ENCODE measurements at places on chromosomes 7 and 10.

- no peak for DNase-seq
These were observed 160.1 kb upstream of the TNS3 start for GRCh38 chr7:47741984-47742383.

DNA sequence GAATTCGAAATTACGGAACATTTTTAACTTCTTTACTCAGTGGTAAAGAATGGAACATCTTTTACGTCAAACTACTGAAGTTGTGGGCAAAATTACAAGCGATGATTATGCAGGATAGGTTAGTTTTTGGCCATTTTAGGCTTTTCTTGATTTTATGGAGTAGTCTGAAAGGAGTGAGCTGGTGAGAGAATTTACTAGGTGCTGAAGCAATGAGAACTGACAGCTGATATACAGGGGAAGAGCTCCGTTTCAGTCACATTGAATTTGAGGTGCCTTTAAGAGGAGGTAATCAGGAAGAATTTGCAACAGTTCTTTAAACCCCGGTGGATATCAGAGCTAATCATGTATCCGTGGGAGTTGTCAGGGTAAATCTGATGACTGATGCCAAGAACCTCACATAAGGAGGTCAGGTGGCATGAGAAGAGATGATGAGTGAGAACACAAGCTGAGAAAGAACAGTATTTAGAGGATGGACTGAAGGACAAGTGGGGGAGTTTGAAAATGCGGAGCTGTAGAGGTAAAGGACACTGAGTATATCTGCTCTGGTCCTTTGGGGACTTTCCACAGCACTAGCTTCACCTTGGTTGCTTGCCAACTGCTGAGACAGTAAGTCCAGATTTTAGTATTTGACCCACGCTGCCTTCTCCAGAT is 104.3 kb downstream of the AHR start:
- peak; percentile 13 for DNase-seq

GRCh38 chr10:70774810-70775678 is 10.1 kb downstream of the TBATA start:
- no peak for DNase-seq

- DNase-seq, result no peak
These were observed 19.3 kb downstream of the PTEN start for GRCh38 chr10:87882555-87883294.

- DNase-seq, result no peak
These were observed 11.4 kb upstream of the ARHGAP12 start for GRCh38 chr10:31939797-31940708.

GRCh38 chr7:111238886-111239285 is 148.0 kb downstream of the LRRN3 start:
- DNase-seq, result no peak

- no peak for DNase-seq
These were observed 100.4 kb downstream of the ANKRD7 start for GRCh38 chr7:118324790-118325449.

DNA sequence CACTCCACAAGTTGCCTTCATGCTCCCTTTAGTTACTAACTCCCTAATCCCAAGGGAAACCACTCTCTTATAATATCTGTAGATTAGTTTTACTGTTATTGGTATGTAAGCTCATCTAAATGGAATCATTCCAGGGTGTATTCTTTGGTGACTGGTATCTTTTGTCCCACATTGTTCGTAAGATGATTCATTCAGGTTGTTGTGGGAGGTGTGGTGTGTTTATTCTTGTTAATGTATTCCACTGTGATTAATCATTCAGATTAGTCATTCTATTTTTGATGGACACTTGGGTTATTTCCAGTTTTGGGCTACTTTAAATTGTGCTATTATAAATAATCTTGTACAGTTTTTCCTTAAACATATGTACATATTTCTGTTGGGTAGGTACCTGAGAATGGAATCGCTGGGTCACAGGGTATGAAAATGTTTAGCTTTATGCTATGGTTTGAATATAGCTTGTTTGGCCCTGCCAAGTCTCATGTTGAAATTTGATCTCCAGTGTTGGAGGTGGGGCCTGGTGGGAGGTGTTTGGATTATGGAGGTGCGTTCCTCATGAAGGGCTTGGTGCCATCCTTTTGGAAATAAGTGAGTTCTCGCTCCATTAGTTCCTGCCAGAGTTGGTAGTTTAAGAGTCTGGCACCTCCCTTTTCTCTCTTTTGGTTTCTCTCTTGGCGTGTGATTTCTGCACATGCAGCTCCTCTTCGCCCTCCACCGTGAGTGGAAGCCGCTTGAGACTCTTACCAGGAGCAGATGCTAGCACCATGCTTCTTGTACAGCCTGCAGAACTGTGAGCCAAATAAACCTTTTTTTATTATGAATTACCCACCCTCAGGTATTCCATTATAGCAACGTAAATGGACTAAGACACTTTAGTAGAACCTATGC is 13.8 kb downstream of the BTRC start:
- no peak for DNase-seq

DNA sequence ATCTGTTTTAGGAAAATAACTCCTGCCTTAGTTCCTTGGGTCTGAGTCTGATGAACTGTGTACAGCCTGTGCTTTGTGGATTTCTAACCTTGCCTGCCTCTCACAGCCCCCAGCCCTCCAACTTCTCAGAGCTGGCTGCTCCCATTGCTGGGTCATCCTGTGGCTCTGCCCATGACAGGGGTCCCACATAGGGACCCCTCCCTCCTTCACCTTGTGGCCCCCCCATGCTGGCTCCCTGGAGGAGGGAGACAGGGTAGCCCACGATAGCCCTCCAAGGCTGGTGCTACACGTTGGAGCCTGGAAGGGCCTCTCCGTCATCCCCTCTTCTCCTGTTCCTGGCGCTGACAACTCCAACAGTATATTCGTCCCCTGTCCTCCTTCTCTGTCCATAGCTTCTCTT is 2.8 kb upstream of the DENND2A start:
- no peak for DNase-seq

DNA sequence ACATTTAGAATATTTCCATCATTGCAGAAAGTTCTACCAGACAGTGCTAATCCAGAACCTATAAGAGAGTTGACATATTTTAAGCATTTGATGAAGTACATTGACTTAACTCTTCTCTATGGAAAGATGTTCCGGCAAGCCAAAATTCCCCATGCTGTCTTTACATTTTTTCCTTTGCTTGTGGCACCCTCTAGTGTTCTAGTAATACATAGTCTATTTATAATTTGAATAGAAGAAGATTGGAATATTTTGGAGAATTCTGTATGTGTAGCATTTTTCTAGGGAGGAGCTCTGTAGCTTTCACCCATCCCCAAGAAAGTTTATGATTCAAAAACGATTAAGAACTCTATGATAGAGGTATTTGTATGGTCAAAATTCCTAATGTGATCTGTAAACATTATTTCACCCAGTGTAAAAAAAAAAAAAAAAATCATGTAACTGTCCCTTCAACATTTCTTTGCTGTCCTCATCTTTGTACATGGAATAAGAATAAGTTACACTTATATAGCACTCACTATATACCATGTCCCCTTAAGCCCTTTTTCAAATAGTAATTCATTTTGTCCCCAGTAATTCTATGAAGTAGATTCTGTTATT is 33.2 kb downstream of the NRF1 start:
- no peak for DNase-seq

DNA sequence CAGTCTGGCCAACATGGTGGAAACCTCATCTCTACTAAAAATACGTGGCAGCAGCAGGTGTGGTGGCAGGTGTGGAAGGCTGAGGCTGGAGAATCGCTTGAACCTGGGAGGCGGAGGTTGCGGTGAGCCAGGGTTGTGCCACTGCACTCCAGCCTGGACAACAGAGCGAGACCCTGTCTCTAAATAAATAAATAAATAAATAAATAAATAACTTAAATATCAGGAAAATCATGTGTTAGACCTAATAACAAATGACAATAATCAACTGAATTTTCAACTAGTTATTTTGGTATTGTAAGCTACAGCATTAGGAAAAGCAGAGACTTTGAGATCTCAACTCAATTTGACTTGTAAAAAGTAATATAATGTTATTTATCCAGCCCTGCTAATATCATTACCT is 9.2 kb downstream of the HERPUD2 start:
- no peak for DNase-seq

DNA sequence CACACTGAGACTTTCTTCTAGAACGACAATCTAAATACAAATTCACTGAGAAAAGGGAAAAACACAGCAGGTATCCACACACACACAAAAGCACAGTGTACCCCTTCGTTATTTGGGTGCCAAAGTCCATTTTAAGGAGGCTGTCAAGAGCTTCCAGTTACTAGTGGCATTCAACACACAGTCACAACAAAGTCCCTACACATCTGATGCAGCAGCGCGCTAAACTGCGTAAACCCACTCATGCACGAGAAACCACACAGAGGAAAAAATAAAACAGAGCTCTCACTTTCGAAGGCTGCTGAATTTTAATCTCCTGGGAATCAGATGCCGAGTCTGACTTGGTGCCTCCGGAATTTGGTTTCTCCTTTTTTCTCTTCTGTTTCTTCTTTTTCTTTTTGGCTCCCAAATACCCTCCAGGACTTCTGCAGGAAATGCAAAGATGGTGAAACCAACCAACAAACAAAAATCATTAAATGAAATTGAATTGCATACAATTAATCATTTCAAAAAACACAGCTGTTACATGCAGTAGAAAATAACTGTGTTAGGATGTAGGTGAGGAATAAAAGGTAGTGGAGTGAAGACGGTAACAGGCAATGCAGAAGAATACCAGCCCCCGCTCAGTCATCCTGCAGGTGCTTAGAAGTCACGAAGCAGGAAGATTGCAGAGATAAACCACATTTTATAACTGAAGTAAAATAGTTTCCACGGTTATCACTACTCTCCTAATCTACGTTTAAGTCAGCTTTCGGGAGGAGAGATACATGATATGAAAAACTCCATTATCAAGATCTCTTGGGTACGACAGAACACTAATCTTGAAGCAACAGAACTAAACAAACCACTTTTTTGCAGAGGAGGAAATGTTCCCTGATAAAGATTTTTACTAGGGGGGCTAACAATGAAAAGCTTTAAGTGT is 27.1 kb downstream of the NMT2 start:
- peak; percentile 33 for DNase-seq

DNA sequence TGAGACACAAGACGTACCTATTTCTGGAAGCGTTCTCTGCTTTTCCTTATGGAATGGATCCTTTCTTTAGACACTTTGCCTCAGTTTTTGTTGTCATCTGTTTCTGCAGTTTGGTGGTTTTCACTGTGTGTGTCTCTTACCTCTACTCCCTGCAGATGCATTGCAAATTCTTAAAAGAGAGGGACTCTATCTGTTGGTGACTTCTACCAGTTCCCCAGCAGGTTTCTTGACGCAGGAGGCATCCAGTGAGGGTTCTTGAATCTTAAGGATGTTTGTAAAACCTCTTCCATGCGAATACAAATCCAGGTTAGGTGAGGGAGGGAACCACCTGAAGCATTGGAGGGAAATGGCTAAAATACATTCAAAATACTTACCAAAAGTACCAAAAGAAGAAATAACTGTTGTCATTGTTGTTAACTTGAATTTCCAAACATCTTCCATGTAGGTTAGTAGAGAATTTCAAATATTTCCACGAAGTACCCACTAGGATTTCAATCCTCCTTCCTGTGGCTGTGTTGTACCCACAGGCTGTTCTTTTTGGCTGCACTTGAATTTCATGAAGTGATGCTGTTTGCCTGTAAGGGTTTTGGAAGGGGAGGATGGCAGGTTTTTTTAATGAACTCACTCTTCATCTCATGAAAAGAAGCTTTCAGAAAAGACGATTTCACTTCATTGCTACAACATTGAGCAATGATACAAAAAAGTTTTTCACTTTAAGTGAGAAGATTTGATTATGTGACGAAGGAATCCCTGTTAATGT is 32.2 kb downstream of the PLXDC2 start:
- no peak for DNase-seq

DNA sequence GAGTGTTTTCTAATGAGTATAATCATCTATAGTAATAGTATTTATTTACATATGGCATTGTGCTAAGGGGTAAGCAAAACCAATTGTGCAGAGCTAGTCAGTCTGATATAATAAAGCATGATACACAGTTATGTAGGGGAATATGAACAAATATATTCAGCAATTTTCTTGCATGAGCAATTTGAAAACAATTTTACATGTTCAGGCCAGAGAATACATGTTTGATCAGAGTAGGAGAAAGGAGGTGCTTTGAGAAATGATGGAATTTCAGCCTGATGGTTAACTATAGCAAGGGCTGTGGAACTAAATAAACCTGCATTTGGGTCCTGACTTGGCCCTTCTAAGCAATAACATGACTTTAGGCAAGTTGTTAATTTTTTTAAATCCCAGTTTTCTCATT is 214.5 kb downstream of the TWIST1 start:
- DNase-seq, result no peak

DNA sequence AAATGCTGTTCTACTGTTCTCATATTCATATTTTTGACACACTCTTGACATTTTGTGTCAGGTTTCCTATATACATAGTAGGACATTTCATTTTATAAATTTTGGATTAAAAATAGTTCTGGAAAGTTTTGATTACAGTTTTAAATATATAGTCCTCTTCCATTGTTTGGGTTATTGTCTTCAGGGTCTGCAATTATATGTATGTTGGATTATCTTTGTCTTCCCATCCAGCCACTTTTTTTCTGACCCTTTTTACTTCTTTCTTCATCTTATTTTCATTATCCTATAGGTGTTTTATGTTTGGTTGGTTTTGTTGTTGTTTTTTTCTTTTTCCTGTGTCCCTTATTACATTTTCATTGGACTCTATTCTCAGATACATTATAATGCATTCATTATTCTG is 71.1 kb upstream of the CCDC6 start:
- DNase-seq, result no peak

GRCh38 chr7:134933460-134934068 is 52.7 kb upstream of the AGBL3 start:
- no peak for DNase-seq

GRCh38 chr7:116421298-116421697 is 78.2 kb upstream of the CAV2 start:
- DNase-seq, result no peak

DNA sequence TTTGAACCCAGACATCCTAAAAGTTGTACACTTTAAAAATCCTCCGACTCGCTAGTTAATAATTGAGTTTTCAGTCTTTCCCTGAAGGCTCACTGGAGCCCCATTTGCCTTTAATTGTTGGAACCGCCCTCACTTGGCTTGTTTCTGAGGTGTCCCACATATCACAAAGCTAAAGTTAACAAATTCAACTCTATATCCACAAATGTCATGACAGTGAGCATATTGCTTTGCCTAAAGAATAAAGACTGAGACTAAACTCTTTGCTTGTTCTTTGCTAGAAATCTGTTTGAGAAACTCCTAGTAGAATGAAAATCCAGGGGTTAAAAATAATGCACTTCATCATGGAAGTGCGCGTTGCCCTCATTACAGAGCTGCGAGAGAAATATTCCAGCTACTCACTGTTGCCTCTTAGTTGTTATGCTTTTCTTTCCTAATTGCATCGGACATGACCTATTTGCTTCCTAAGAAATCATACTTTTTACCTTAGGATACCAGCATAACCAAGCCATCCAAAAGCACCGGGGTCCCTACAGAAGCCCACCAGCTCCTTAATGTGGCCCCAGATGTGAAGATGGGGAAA is 752 bp downstream of the THSD7A start:
- no peak for DNase-seq

GRCh38 chr7:36032361-36032818 is 120.7 kb upstream of the EEPD1 start:
- no peak for DNase-seq

GRCh38 chr7:84181628-84182027 is 13.0 kb downstream of the SEMA3A start:
- DNase-seq, result no peak

Data from activated CD4-positive, alpha-beta T cell treated with anti-CD3 and anti-CD28 coated beads, Interleukin-2, amount 50 U/mL, for 48 hours (primary cell).